CD4-positive, alpha-beta T cell treated with Interleukin-1 beta for 1 hour (primary cell): ENCODE measurements at places on chromosomes 7 and 10.

DNA sequence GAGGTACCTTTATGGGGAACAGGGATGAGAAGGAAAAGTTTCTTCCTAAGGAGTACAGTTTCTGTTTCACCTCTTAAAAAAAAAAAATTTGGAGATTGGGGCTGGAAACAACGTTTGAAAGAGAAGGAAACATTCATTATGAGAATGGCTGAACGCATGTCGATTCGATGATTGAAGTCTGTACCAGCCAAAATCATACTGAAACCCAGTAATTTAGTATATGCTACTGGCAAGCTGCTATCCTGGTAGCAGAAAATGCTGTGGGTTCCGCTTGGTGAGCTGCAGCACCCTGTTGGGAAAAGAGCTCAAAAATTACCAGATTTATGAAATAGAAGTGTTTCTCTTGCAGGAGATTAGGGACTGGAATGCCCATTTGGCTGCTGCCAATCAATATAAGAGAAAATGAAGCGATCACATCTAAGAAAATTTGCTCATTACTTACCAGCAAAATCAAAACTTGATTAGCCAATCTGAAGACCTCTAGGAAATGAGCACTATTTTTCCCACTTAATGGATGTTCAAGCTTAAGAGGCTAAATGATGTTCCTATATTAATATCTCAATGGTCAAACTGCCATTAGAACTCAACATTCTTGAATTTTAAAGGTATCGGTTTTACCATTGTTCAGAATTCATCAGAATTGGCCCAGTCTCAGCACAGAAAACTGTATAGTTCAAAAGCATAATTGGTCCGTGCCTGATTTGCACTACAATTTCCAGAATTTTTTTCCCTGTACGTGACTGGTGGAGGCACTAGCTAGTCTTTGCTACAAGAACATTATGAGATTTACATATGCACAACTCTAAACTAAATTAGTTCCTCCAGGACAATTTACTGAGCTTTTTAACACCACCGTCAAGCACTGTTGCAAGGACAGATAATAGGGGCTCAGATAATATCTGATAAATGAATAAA is 1.2 kb upstream of the ITGB1 start:
- DNase-seq, result no peak

DNA sequence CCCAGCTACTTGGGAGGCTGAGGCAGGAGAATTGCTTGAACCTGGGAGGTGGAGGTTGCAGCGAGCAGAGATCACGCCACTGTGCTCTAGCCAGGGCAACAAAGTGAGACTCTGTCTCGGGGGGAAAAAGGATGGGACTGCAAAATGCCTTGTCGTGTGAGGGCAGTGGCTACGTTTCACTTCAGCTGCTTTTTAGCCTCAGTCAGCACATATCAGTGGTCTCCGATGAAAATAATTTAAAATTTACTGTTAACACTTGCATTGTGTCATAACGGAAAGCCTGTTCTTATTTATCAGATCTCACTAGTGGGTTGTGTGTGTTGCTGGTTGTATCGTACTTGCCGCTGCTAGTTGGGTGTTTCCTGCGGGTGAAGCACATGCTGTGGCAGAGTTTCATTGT is 61.9 kb downstream of the RBM33 start:
- no peak for DNase-seq

DNA sequence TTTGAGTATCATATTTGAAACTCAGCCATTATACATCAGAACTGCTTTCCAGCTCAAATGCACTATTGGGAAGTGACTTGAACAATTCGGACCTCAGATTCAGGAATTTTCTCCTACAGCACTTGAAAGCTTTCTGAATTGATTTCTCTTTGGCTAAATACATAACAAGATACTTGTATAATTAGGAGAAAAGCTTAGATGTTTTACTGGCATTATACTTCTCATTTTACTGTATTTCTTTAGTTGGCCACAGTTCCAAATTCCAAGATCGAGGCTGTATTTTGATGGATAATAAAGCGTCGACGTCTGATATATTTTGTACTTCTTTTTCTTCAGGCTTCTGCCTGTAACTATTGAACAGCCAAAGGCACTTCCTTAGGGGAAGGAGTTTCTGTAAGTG is 26.7 kb upstream of the LYZL2 start:
- no peak for DNase-seq

GRCh38 chr7:99667179-99667578 is 12.6 kb downstream of the CYP3A5 start:
- DNase-seq, result no peak

DNA sequence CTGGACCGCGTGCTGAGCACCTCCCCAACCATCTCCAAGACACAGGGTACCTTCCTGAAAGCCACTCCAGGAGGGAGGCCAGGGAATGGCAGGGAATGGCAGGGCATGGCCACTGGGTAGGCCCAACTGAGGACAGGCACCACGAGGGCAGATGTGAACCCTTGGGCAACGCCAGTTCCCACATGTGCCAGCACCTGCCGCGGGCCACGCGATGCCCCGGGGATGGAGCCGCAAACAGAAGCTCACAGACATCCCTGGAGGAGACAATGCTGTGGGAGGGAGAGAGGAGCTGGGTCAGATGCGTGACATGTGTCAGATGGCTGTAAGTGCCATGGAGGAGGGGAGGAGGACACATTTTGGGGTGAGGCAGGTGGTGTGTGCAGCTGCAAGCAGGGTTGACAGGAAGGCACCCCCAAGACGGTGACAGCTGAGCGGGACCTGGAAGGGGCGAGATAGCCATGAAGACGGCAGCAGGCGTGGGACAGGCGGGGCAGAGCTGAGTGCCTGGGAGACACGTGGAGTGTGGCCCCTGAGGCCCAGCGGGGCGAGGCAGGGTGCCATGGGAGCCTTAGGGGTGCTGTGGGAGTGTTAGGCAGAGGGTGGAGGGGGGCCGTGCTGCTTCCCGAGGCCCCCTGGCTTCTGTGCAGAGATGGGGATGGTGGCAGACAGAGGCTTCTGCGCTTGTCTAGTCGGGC is 27.7 kb downstream of the IQCE start:
- DNase-seq, result no peak

- DNase-seq, result peak; percentile 22
Measured at GRCh38 chr7:157139810-157140510, 1.2 kb downstream of the UBE3C start.

DNA sequence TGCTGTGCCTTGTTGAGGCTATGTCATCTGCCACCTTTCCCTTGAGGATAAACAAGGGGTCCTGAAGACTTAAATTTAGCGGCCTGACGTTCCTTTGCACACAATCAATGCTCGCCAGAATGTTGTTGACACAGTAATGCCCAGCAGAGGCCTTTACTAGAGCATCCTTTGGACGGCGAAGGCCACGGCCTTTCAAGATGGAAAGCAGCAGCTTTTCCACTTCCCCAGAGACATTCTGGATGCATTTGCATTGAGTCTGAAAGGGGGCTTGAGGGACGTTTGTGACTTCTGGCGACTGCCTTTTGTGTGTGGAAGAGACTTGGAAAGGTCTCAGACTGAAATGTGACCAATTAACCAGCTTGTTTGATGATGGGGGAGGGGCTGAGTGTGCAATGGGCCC is 52.5 kb downstream of the VWA2 start:
- DNase-seq, result no peak

DNA sequence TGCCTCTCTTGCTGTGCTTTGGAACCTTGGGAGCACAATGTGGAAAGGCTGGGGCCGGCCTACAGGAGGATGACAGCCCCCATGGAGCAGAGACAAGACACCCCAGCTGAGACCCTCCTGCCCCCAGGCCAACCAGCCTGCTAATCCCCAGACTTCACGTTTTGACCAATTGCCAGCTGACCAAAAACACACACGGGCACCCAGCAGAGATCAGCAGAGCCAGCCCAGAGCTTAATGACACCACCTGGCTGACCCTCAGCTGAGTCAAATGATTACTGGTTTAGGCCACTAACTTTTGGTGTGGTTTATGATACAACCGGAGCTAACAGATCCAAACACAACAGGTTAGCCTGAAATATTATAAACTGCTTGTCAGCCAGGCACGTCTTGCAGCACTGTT is 111.2 kb upstream of the KIF5B start:
- no peak for DNase-seq

- DNase-seq, result no peak
Measured at GRCh38 chr10:14453593-14453992, 122.9 kb upstream of the FRMD4A start.

DNA sequence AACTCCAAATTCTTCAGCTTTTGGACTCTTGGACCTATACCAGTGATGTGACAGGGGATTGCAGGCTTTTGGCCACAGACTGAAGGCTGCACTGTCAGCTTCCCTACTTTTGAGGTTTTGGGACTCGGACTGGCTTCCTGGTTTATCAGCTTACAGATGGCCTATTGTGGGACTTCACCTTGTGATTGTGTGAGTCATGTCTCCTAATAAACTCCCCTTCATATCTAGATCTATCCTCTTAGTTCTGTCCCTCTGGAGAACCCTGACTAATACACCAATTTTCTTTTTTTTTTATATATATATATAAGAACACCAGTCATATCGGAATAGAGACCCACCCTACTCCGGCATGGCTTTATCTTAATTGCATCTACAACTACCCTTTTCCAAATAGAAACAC is 166.8 kb downstream of the ETV1 start:
- DNase-seq, result no peak

- DNase-seq, result no peak
Measured at GRCh38 chr10:109996766-109997171, 11.0 kb upstream of the ADD3 start.

DNA sequence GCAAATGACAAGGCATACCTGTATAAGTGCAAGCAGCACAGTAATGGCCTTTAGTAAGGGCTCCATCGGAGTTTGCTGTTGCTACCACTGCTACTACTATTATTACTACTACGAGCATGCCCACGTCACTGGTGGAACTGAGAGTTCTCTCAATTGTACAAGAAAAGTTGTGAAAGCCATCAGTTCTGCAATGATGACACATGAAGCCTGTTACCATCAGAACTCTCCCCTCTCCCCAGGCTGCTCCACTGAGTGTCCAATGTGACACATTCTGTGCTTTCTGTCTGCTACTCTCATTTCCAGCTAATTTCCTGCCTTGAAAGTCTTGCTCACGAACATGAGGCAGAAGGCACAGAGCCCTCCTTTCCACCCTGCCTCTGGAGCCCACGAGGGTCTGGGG is 263.2 kb upstream of the MGMT start:
- no peak for DNase-seq

DNA sequence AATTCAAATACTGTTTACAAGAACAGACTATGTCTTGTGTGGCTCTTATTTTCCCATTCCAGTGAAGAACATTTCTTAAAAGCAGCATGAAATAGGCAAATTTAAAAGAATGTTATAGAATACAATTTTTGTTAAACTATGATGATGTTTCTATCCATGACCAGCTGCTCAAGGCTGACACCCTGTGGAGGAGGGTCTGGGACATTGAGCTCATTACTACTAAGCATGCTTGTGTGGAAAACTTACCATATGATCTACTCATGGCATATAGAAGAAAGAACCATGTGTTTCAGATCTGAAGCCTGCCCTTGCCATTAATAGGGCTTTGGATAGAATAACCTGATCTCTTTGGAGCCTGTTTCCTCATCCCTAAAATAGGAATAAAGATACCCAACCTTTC is 125.0 kb downstream of the FOXP2 start:
- DNase-seq, result no peak

- DNase-seq, result no peak
Measured at GRCh38 chr10:97873569-97873968, 23.9 kb downstream of the GOLGA7B start.

DNA sequence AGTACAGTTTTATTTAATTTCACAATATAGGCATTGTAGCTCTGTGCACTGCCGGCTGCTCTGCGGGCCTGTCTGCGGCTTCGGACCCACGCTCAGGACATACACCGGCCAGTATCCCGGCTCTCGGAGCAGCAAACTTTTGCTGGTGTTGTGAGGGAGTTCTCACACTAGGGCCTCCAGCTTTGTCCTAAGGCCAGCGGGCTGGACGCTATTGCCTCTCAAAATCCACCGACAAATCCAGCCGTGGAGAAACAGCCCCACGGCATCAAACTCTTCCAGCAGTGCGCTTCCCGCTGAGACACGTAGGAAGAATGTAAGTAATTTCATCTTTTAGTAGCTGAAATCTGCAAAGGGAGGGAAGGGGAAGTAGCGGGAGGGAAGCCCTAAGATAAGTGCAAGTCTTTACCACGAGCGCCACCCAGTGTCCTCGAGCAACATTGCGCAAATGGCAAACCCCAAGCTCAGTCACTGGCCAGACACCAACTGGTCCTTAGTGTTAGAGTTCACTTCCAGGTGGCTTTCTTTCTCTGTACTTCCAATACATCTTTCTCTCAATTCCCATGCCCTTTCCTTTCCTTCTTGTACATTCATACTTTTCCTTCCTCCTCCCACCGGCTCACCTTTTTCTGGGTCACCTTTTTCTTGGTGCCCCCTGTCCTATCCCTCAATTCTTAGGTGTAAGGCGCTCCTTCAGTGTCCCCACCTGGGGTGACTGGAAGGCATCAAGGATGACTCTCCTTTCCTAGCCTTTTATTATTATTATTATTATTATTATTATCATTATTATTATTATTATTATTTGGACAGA is 3.0 kb upstream of the DLX5 start:
- peak; percentile 64 for DNase-seq

GRCh38 chr10:54749623-54750022 is 51.4 kb downstream of the PCDH15 start:
- DNase-seq, result no peak

DNA sequence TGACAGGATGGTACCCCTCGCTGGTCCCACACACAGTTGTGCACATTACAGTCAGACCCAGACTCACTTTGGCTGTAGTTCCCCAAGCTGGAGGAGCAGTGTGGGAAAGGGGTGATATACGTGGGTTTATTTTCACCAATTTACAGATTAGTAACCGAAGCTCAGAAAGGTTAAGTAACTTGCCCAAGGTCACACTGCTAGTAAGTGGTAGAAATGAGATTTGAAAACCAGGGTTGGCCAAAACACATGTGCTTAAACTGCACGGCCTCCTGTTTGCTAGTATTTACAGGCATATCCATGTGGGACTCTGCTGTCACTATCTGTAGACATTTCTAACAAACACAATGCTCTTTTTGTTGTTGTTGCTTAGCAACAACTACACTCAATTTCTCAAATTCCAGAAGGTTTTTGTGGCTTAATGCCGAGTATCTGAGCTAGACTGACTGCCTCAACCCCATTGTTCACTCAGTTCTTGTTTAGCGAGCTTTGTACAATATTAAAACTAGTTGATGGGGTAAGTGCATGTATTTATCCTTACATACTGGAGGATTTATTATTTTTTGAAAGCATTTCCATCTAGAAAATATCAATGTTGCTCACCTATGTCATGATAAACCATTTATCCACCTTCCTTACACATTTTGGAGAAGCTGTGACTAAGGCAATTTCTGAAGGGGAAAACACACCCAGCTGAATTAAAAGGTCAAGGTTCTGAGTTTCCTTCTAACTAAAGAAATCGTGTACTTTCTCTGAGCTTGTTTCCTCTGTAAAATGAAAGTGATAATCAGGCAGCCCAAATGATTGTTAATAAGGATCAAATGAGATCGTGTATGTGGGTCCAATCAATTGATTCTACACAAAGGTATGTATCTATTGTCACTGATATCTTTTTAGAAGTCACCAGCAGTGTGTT is 5.3 kb upstream of the TMEM139 start:
- DNase-seq, result peak; percentile 66

DNA sequence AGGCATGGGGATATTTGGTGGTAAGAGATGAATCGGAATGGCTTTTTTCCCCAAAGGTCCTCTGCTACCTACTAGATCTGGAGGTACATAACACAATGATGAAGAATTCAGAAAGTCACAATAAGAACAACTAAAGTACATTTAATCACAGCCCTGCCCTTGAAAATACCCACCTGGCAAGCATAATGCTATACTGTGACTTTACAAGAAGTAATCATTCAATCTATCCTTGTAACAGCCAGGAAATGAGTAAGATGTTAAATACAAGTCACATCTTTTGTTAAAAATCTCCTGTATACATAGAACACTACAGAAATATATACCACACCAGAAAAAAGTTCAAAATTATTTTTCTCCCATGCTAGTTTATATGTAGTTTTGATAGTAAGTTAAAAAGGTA is 108.3 kb upstream of the ABCB5 start:
- DNase-seq, result no peak
